CD4-positive, alpha-beta T cell treated with Interleukin-4 for 4 hours (primary cell): ENCODE measurements at places on chromosomes 1 and 21.

- DNase-seq: no peak
Observed at GRCh38 chr1:7584643-7585042, 186.5 kb upstream of the VAMP3 start.

DNA sequence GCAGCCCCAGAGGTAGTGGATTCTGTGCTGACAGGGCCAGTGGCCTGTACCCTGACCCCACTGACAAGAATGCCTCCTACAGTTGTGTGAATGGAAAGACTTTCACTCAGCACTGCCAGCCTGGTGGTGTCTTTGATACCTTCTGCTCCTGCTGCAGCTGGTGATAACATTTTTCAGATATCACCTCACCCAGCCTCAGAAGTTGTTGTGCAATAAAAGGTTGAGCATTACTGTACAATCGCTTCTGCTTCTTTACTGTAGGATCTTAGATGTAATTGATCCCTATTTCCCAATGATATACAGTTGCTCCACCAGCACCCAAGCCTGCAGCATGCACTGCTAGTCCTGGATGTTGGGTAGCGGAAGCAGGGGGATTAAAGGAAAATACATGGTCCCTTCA, 4.8 kb upstream of the CHIA start:
- no peak for DNase-seq

GRCh38 chr1:234909307-234909810, 219.3 kb downstream of the TOMM20 start:
- no peak for DNase-seq

- DNase-seq: peak; percentile 64
Observed at GRCh38 chr1:39258146-39258924, 53.8 kb downstream of the MACF1 start.

DNA sequence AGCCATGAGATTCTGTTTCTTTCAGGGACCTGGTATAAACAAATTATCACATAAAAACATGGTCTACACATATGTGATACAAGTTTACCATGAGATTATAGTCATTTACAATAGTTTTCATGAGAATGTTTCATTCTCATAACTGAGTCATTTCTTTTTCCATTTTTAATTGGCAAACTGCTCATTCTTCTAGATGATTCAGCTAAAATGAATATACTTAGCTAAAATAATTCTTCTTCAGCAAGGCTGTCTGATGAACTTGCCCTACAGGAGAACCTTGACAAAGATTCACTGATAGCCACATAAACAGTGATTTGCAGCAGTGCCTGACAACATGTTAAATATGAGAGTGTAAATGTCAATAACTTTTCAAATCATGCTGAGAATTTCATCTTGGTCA, 253.2 kb downstream of the FMN2 start:
- no peak for DNase-seq

DNA sequence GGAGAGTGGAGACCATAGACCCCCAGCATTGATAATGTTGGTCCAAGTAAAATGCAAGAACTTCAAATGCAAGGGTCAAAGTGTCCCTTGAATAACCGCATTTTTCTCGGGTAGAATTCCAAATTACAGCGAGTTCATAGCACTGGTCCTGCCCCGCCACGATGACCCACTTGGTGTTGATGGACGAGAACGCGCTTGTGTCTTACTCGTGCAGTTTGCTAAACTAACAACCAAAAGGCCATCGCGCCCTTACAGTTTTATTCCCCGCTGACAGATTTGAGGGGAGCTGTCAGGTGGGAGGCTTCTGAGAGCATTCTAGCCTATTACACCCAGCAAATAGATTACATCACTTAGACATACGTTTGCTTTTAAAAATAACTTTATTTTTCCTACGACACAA, 17.3 kb upstream of the TSPEAR start:
- DNase-seq: no peak
